ENCODE measurements at places on chromosomes 4 and X.

DNA sequence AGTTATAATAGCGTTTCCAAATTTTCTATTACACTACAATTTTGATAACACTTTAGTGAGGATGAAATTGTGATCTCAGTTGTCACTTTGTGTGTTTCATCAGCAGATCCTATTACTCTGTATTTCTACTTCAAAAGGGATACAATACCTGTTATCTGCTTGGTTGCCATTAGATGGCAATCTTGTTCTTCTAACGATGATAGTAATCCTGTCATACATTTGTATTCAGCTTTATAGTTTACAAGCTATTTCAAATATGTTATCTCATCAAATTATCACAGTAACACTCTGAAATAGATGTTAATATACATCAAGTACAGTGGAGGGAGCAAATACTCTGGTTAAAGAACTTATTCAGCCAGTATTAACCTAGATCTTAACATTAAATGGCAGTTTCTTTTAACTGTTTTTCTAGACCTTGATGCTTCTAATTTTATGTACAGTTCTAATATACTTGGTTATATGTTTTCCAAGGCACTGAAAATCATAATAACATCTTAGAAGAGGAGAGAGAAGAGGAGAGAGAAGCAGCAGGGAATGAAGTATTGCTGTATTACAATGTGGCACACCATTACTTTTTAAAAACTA lies 292.0 kb downstream of the CCSER1 start:
- no peak for DNase-seq

DNA sequence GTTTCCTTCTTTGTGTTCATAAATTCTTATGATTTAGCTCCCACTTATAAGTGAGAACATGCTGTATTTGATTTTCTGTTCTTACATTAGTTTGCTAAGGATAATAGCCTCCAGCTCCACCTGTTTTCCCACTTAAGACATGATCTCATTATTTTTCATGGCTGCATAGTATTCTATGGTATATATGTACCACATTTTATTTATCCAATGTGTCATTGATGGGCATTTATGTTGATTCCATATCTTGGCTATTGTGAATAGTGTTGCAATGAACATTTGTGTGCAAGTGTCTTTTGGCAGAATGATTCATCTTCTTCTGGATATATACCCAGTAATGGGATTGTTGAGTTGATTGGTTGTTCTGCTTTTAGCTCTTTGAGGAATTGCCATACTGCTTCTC lies 1234.8 kb downstream of the ADGRL3 start:
- DNase-seq = no peak

GRCh38 chrX:112066813-112067212 lies 15.8 kb downstream of the TRPC5 start:
- no peak for DNase-seq

- DNase-seq = no peak
Measured at GRCh38 chrX:38878641-38879340, 77.5 kb downstream of the MID1IP1 start.

GRCh38 chr4:16029262-16029661 lies 54.6 kb downstream of the PROM1 start:
- DNase-seq = no peak

DNA sequence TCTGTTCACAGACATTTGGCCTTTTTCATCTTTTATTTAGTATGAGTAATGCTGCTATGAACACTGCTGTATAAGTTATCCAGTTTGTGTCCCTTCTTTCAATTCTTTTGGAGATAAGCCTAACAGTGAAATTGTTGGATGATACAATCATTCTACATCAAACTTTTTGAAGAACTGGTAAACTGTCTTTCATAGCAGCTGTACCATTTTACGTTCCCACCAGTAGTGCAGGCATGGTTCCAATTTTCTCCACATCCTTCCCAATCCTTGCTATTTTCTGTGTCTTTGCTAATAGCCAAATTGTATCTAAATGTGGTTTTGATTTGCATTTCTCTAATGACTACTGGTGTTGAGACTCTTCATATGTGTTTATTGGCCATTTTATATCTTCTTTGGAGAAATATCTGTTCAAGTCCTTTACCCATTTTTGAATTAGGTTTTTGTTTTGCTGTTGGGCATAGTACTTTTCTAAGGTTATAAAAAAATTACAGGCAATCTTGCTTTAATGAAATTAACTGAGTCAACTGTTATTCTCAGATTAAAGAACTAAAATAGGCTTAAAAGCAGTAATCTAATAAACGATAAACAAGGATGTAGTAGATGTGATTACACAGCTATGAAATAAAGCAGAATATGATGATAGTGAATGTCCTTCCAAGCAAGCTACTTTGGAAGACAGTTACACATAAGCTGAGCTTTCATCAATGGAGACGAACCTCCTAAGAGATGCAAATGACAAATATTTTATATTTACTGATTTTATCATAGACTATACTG lies 57.2 kb downstream of the FBXW7 start:
- no peak for DNase-seq

DNA sequence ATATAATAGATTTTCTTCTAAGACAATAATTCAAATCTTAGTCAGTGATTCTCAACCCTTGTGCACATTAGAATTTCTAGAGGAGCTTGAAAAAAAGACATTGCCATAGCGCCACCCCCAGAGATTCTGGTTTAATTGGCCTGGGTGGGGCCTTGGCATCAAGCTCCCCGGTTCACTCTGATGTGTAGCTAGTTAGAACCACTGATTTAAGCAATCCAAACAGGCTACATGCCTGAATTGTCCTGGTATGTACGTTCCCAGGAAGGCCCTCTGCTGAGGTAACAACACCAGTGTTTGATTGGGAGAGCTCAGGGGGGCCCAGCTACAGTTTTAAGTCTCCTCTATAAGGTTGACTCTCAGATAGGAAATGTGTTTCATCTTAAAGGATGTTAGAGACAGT lies 1.3 kb upstream of the ATP10D start:
- no peak for DNase-seq

- DNase-seq = no peak
Measured at GRCh38 chrX:139290310-139290709, 240.2 kb upstream of the F9 start.

Measured in activated gamma-delta T cell (primary cell).